NCI-H2081 (cell line): ENCODE measurements at places on chromosomes 12 and 14.

- DNase-seq, result no peak
Observed at GRCh38 chr14:31567655-31568054, 6.5 kb downstream of the NUBPL start.

DNA sequence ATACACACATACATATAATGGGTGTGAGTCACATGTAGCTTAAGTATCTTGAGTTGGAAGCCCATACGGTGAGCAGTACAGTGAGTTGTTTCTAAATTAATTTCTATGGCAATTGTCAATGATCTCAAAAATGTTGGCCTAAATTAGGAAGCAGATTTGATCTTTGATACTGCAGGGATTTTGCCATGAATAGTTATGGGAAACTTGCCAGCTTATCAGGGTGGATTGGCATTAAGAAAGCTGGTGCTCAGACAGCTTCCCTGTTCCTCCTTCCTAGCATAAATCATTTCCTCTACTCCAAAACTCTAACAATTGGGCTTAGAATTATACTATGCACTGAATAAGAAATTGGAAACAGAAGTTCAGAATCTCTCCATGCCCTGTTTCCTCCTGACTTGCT, 150.9 kb upstream of the FRMD6 start:
- no peak for DNase-seq

DNA sequence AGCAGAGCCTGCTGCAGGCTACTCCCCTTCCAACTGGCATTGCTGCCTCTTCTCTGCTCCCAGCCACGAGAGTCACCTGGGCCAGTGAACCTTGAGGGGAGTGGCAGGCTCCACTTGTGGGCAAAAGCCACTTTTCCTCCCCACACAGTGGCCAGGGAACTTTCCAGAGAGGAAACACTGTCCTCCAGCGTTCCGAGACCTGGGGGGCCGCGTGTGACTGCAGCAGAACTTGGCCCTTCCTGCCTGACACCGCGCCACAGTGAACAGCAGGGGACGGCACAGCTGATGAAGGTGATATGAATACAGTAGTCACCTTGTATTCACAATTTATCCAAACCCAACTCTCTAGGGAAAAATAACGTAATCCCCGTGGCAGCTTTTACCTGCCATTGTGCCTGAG, 114.9 kb downstream of the PIWIL1 start:
- DNase-seq, result no peak

DNA sequence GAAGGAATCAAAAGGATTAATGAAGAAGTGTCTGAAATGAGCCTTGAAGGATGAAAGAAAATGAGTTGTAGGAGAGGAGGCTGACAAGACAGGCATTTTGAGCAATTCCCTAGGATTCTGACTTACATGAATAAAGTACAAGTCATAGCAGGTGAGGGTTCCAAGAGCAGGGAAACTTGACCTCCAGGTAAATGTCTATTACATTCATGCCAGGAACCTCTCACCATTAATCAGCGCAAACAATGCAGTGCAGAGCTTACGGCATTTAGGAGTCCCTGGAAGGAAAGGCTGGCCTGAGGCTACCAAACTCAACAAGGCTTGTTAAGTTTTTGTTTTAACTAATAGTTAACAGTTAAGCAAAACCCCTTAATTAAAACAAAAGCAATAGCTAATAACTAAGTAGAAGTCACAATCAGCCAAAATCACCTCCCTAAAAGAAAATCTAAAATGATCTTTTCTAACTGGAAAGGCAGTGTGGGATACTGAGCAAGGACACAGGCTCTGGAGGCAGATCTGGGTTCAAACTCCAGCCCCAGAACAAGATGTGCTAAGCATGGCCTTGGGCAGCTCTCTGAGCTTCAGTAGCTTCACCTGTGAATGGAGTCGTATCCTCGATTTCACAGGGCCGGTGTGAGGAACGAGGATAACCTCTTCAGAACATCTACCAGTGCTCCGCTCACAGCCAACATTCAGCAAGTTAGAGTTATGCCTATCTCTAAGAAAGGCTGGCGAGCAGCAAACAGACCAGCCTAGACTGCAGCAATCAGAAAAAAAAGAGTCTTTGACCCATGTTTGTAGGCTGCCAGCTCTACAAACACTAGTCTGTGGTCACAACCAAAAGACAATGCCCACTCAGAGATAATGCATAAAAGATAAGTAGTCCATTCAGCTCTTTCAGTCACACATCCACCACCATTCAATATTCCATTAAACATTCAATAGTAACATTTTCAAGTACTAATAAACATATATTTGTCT, 16.9 kb downstream of the PPTC7 start:
- no peak for DNase-seq

GRCh38 chr12:100197486-100197885, 3.1 kb upstream of the ACTR6 start:
- DNase-seq, result no peak

GRCh38 chr12:13148485-13148847, 45.0 kb upstream of the GSG1 start:
- DNase-seq, result no peak
